Keratinocyte (primary cell): ENCODE measurements at places on chromosomes 3 and 15. TPM values are rescaled to one million over a fixed set of nuclear protein-coding genes. Genes with fewer than 3 reads are reported as not detected.

The ITPR1 gene
- 2.2 to 3.5 TPM (median 2.3 TPM) in 3 replicates for polyA plus RNA-seq

The TMEM202 gene
- polyA plus RNA-seq, result not detected in 3 replicates

The SQOR gene
- 117 to 140 TPM (median 124 TPM) in 3 replicates for polyA plus RNA-seq

The ADAMTSL3 gene
- 0.01 TPM in 3 replicates for polyA plus RNA-seq

The GPR171 gene
- polyA plus RNA-seq, result not detected in 3 replicates

GRCh38 chr3:140051019-140051957, 116.3 kb downstream of the CLSTN2 start:
- peak; percentile 30 for DNase-seq

DNA sequence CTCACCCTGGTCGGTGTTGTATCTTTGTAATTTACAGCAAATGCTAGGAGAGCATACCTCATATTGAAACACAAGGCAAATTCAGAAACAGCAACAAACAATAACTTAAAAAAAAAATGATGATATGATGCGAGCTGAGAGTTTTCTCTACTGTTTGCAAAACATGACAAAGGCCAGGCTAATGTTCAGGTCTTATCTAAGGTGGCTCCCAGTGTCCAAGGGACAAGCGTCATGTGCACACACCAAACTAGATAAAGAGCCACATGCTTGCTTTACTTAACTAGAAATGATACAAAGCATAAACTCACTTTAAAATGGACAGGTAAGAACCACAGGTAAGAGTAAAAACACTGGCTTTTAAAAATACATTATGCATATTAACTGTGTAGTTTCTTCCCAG, 375.9 kb downstream of the FOXP1 start:
- DNase-seq, result no peak

- DNase-seq, result no peak
Observed at GRCh38 chr3:98525494-98525893, 2.8 kb upstream of the CLDND1 start.

DNA sequence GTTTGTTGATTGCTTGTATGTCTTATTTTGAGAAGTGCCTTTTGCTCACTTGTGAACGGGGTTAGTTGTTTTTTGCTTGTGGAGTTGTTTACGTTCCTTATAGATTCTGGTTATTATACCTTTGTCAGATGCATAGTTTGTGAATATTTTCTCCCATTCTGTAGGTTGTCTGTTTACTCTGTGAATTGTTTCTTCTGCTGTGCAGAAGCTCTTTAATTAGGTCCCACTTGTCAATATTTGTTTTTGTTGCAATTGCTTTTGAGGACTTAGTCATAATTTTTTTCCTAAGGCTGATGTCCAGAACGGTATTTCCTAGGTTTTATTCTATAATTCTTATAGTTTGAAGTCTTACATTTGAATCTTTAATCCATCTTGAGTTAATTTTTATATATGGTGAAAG, 285.3 kb upstream of the GADL1 start:
- no peak for DNase-seq

- DNase-seq, result no peak
Observed at GRCh38 chr3:188516515-188516914, 362.6 kb downstream of the LPP start.

GRCh38 chr3:139020036-139020867, 474 bp downstream of the PRR23B start:
- no peak for DNase-seq
